ENCODE measurements at places on chromosomes 7 and 10.

GRCh38 chr7:139731802-139732470 is 45.9 kb downstream of the HIPK2 start:
- DNase-seq = peak; percentile 14

- no peak for DNase-seq
These were observed 1.5 kb downstream of the PLEKHA8 start for GRCh38 chr7:30029696-30030095.

GRCh38 chr7:55641273-55641691 is 69.0 kb upstream of the VOPP1 start:
- peak; percentile 80 for DNase-seq

- DNase-seq = no peak
These were observed 8.1 kb upstream of the TBRG4 start for GRCh38 chr7:45119550-45119949.

GRCh38 chr7:3120513-3120912 is 76.8 kb upstream of the CARD11 start:
- DNase-seq = no peak

- DNase-seq = no peak
These were observed 325.7 kb downstream of the GATA3 start for GRCh38 chr10:8379906-8380832.

GRCh38 chr7:17595546-17595945 is 297.1 kb downstream of the AHR start:
- no peak for DNase-seq

DNA sequence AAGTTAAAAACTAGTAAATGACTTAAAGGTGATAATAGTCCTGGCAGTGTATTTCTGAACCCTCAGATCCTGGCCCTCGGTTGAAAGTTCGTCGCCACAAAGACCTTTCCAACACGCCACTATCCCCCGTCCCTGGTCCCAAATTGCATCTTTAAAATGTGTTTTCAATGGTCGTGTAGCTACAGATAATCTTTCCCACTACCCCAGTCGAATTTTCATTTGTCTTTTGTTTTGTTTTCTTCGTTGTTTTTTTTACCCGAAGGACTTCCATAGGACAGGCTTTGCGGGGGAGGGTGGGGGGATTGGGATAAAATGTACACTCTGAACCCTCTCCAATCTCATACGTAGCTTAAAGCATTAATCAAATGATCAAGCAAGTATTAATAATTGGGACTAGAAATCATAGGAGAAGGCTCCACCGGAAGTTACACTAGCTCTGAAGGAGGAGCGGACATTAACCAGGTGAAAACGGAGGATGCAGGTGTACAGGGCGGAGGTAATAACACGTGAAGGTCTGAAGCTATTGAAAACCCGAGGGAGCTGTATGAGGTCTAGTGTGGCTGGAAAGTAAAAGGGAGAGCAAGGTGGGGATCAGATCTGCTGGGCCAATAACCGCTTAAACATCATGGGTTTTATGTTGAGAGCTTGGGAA is 32.8 kb upstream of the PHF14 start:
- DNase-seq = peak; percentile 36

GRCh38 chr7:2224491-2224928 is 8.2 kb downstream of the MAD1L1 start:
- DNase-seq = no peak

DNA sequence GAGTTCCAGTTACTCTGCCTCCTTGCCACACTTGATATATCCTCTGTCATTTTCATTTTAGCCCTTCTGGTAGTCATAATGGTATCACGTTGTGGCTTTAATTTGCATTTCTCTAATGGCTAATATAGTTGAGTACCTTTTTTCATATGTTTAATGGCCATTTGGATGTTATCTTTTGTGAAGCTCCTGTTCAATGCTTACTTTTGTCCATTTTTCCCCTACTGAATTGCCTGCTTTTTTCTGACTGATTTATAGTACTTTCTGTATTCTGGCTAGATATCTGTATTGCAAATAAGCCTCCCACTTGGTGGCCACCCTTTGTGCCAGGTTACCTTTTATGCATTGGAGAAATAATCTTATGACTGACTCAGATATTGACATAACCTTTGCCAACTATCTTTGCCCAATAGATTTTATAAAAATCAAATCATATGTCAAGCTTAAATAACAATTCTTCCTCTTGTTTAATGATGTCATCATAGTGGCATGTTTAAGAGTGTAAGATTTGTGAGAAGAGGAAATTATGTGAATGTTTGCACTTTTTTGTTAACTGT is 50.6 kb downstream of the PRPF18 start:
- no peak for DNase-seq

- no peak for DNase-seq
These were observed 256.4 kb downstream of the FZD1 start for GRCh38 chr7:91520645-91521044.

- no peak for DNase-seq
These were observed 6.6 kb upstream of the TARP start for GRCh38 chr7:38280000-38280399.

GRCh38 chr7:49695971-49696370 is 77.5 kb upstream of the VWC2 start:
- no peak for DNase-seq

GRCh38 chr10:97771913-97772823 is at the start of gene SFRP5:
SFRP5 (minus strand) TSS chr10:97771999; CDS start chr10:97771833, 166 bp downstream.
- DNase-seq = peak; percentile 28

GRCh38 chr7:131235489-131236317 is 92.0 kb upstream of the MKLN1 start:
- peak; percentile 35 for DNase-seq

DNA sequence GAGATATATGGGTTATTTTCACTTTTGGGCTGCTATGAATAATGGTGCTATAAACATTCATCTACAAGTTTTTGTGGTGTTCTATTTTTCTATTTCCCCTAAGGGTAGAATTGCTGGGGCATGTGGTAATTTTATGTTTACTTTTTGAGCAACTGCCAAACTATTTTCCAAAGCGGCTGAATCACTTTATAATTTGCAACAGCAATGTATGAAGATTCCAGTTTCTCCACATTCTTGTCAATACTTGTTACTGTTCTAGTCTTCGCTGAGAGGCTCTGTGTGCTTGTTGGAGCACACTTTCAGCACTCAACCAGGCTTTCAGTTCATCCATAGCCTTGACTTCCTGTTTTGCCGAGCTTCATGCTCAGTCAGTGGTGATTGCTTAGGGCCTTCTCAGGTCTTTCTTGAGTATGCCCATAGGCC is 39.0 kb downstream of the ADK start:
- DNase-seq = no peak

DNA sequence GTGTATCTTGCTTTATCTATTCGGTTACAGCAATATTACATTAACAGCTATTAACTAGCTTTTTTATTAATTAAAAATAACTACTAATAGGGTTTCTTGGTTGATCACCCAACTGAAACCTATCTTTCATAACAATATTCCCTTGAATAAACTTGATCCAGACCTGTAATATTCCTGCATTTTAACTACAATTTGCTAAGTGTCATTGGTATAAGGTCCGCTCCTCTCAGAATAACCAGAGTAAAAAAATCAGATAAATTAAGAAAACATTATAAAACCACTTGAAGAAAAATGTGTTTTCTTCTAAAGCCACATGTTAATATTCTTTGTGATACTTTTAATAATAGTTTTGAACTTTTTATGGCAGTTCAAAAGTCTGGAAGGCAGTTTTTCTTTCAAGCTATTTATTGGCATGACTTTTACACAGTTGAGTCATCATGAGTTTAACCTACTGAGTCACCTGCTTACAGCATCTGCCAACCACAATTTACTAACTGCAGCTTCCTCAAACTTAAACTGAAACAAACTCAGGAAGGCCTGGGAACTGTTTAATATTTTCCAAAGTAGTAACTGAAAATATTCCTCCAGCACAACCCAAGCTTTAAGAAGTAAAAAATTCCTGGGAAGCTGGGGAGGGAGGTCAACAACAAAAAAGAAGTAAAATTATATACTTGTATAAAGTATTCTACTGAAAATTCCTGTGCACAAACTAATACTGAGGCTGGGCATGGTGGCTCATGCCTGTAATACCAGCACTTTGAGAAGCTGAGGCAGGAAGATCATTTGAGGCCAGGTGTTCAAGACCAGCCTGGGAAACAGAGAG is 103.2 kb downstream of the NRBF2 start:
- DNase-seq = no peak
